ENCODE measurements at places on chromosomes 6 and 20.

- no peak for DNase-seq
These were observed 24.3 kb downstream of the MYCT1 start for GRCh38 chr6:152721956-152722355.

DNA sequence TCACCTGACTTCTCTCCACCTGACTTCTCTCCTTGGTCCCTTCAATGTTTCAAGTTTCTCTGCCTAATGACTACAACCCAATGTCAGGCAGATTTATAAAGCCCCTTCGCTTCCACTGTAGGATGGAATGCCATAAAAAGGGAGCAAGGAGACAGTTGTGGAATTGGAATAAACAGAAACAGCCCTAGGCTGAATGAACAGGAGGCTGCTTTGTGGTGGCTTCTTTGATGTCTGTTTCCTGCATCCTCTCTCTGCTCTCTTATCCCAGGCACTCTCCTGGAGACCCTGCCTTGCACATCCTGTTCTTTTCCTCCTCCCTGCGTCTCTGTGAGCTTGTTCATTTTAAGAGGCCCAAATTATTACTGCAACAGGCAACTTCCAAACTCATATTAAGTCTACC is 16.9 kb downstream of the MUCL3 start:
- DNase-seq, result no peak

DNA sequence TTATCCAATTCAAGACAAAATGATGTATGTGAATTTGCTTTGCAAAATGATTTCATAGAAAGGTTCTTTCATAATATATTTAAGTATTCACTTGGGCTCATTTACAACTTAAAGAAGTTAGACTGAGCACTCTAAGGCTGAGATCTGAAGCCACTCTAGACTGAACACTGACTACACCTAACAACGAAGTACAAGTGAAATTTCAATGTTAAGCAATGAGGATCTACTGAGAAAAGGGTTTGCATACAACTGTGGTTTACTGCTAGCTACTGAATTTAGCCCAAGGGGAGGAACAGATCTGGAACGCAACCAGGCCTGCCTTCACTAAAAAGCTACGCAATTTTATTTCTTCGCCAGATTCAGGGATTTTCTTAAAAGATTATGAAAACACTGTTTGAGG is 106.4 kb downstream of the MBOAT1 start:
- DNase-seq, result no peak

DNA sequence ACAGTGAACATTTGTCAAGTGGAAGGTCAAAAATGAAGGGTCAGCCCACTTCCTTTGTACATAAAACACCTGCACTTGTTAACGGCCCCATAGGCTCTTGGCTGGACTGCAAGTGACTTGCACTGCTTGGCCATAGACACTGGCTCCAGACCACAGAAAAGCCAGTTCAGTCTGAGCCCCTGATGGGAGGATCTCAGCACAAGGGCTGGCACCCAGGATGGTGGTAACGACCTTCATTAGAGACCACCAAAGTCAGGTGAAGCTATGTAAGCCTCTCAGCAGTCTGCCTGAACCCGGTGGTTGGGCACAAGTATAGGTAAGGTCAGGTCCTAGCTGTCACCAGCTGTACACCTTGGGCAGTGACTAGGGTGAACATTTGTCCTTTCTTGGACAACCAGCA is 16.1 kb downstream of the PLAGL2 start:
- no peak for DNase-seq

DNA sequence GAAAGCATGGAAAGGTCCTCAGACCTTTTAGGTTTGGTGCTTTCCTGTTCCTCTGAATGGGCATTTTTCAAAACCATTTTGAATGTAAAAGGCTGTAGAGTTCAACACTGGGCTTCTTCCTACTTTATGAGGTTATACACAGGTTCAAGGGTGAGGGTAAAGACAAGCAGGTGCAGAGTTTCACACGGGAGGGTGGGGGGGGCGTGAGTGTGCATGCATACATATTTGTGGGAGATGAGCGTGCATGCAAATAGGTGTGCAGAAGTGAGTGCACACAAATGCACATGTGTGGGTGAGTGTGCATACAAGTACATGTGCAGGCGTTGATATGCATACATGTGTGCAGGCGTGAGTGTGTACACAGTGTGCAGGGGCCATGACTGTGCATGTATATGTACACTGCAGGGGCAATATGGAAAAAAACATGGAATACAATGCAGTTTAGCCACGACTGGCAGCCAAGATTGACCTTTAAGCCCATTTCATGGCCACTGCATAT is 183.1 kb downstream of the GMPR start:
- no peak for DNase-seq

DNA sequence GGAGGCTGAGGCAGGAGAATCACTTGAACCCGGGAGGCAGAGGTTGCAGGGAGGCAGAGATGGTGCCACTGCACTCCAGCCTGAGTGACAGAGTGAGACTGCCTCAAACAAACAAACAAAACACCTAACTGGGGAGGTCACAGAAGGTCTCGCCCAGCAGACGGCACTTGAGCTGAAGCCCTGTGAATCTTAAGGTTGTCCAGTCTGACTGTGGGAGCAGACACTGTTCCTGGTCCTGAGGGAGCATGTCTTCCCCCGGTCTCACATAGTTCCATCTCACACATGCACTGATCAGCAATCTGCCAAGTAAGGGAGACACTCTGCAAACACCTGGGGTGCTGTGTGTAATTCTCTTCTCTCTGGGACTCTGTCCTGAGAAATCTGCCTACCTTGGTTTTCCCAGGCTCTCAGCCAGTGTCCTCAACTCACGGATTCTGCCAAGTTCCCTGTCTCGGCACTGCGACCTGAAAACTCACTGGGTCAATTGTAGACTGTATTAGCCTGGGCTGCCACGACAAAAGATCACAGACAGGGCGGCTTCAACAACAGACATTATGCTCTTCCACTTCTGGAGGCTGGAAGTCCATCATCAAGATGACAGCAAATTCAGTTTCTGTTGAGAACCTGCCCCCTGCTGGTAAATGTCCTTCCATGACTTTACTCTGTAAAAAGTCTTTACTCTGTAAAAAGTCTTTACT is 94.3 kb downstream of the JPH2 start:
- peak; percentile 40 for DNase-seq

DNA sequence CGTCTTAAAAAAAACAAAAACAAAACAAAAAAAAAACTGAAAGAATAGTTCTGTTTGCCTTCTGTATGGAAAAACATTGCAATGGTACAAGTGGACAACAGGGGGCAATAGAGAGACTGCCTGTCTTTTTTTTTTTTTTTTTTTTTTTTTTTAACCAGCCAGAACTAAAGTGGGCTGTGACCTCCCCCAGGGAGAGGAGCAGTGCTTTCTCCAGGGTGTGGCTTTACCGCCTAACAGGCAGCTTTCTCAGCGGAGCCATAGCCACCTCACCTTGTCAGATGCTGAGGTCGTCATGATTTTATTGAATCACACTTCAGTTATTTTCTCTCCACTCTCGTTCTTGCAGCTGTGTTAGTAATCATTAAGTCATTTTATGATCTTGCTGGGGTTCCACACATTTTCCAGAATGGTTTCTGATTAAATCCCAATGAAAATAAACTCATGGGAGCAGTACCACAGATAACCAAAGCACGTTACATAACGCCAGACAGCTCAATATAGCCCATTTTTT is 78.4 kb downstream of the GMPR start:
- peak; percentile 17 for DNase-seq

DNA sequence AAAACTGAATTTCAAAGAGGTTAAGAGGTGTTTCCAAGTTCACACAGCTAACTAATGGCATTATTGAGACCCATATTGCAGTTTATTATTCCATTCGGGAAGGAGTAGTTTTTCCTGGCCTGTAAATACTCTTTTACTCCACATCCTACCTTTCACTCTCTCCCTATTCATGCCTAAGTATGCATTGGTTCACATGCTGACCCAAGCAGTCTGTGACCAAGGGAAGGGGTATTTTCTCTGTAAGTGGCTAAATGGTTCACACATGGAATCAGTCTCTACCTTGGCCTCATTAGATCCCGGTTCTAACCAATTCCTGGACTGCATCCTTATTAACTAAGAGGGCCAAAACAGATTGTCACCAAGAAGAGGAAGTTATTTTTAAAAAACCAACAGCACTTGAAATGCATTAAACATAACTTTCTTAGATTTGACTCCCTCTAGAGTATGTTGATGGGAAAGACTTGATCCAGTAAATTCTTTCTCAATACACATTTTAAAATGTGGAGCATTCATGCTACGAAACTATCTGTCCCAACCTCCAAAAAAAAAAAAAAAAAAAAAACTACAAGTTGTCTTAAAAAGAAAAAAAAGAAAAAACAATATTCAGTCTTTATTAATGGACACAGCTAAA is 17.8 kb upstream of the RSPO3 start:
- DNase-seq, result no peak
